Stimulated activated CD8-positive, alpha-beta memory T cell treated with anti-CD3 and anti-CD28 coated beads, Interleukin-2, amount 100 ng/mL, for 1 hour (primary cell): ENCODE measurements at places on chromosomes 6 and 20.

DNA sequence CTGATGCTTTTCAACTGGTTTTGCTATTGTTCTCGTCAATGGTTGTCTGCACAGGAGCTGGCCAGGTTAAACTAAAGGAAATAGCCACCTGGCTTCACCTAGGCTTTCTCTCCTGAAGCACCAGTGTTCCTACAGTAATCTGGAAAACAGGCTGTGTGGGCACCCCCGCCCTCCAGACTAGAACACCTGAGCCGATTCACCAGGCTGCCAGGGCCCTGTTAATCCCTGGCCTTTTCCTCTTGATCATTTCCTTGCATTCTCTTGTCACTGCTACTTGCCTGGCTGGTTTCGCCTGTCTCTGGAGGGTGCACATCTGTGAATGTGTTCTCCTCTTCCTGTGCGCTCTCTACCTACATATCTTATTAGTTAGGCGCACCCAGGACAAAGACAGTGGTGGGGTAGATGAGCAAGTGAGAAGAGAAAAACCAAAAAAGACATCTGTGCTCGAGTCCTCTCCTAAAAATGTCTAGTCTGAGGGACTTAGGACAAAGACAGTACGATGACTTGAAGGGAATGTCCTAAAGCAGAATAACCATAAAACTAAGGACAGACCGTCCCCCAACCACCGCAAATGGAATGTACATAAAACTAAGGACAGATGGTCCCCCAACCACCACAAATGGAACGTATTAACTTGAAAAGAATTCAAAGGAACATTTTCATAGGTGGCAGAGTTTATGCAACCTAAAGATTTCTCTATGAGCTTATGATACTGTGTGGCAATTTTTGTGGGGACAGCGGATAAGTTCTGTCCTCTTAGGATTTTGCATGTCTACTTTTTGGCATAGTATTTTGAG is 45.9 kb upstream of the EMILIN3 start:
- no peak for DNase-seq

- DNase-seq: no peak
These were observed 64.3 kb downstream of the ZFP64 start for GRCh38 chr20:52127309-52127708.

- no peak for DNase-seq
These were observed 254.6 kb upstream of the NT5E start for GRCh38 chr6:85195243-85195642.

- DNase-seq: no peak
These were observed 3.3 kb downstream of the MAPRE1 start for GRCh38 chr20:32823078-32823477.

GRCh38 chr6:41294214-41294872 is 7.9 kb upstream of the TREM1 start:
- DNase-seq: no peak

GRCh38 chr6:43129434-43130194 is 41.5 kb upstream of the SRF start:
- no peak for DNase-seq

DNA sequence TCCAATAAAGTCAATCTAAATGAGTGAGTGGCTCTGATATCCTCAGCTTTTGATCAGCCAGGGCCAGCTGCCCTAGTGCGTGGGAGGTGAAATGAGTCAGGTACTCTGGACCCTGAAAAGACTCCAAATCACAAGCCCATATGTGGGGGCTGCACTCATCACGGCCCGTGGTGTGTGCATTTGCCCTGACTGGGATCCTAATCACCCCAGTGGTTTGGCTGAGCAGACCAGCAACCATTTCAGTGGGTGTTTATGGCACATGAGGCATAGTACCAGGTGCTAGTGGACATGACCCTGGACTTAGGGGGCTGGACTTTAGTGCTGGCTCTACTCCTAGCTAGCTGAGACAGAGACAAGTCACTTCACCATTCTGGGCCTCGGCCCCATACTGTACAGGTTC is 39.4 kb downstream of the SCML4 start:
- no peak for DNase-seq

DNA sequence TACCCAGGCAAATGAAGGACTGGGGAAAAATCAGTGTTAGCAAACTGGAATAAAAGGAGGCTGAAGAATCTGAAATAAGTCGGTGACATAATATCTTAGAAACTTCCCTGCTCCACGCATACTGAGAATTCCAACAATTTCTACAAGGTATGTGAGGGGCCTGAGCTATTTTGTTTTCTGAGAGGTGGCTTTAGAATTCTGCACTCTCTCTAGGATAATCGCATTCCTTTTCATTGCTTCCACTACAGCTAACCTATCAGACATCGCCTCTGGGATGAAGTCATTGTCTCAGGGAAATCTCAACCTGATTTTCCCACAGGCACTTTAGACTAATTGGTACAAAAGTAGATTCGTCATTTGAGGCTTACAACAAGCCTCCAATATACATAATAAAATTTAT is 740.8 kb downstream of the PHF3 start:
- no peak for DNase-seq

DNA sequence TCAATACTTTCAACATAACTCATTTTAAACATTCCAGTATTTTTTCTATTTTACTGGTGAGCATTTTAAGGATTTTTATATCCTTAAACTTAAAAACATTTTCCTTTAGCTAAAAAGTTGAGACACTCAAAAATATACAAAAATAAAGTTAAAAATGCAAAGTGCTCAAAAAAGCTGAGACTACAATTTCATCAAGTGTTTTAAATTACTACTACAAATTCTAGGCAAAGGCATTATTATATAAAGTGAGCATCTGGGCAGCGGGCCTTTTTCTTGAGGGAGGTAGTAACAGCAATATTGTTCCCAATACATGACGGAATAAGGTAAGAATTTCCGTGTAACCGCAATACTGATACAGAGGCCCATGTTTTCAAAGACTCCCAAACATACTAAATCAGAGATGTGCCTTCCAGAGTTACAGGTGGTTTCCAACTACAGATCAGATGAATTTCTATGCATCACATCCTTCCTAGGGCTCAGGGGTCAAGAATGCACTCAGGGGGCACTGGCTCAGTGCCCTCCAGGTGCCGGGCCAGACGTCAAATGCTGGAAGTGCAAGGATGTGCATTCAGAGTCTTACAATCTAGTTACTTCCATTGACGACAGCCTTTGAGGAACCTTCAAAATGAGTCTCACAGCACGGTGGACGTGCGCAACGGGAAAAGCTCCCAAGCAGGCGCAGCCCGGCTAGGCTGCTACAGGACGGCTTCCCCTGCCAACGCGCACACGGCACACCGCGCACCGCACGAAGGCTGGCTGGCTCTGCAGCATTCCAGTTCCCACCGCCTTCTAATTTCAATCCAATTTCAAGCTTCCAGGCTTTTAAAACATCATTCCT is 1.7 kb downstream of the PHF10 start:
- DNase-seq: no peak

DNA sequence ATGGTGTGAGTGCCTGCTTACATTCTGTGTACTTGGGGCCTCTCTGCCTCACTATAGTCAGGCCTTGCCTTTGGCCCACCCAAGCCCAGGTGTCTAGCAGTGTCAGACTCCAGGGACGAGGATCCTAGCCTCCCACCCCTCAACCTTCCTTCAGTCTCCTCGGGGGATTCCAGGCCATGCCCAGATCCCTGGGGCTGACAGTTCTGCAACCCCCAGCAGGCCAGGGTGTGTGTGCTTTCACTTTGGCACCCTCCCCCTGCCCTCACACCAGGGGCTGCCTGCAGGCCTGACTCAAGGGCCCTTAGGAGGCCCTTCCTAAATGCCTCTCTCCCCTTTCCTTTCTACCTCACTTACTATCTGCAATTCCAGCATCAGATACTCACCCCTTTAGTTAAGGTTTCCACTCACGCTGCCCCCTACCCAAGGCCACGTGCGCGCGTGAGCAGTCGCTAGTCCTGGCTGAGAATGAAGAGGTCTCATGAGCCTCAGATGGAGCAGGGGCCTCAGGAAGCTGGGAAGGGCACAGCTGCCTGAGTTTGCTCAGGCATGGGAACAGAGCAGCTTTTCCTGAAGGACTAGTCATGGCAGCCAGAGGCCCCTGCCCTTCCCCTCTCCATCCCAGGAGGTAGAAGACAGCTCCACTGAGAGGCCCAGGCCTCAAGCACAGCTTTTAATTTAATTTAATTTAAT is 859 bp upstream of the CLPS start:
- DNase-seq: no peak

DNA sequence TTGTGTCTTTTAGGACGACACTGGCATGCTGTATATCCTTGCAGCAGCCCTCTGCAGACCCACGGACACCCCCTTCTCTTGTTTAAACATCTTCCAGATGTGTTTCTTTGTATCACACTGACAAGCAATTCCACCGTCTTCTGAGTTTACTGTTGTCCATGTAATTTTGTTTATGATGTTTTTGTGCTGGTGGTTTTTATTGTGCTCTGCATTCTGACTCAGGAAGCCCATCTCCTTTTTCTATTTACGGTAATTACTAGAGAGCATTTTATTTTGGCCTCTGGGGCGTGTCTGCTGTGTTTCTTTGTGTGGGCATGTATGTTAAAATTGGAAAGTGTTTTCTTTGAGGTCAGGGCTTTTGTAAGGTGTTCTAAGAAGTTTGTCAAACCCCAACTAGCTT is 111.9 kb downstream of the JARID2 start:
- no peak for DNase-seq

DNA sequence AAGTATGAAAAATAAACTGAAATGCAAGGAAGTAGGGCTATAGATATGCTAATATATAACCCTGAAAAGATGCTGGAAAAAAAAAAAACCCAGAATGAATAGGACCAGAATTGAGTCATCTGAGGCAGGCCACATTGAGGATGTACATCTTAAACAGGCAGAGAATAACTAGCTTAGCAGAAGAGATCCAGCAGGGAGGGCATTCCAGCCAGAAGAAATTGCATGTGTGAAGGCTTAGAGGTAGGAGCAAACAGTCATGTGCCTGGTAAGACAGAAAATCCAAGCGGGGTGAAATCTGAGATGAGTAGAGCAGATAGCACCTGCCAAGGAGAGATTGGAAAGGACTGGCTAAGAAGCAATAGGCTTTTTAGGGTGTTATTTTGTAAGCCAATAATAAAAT is 2.6 kb downstream of the COL19A1 start:
- DNase-seq: no peak

DNA sequence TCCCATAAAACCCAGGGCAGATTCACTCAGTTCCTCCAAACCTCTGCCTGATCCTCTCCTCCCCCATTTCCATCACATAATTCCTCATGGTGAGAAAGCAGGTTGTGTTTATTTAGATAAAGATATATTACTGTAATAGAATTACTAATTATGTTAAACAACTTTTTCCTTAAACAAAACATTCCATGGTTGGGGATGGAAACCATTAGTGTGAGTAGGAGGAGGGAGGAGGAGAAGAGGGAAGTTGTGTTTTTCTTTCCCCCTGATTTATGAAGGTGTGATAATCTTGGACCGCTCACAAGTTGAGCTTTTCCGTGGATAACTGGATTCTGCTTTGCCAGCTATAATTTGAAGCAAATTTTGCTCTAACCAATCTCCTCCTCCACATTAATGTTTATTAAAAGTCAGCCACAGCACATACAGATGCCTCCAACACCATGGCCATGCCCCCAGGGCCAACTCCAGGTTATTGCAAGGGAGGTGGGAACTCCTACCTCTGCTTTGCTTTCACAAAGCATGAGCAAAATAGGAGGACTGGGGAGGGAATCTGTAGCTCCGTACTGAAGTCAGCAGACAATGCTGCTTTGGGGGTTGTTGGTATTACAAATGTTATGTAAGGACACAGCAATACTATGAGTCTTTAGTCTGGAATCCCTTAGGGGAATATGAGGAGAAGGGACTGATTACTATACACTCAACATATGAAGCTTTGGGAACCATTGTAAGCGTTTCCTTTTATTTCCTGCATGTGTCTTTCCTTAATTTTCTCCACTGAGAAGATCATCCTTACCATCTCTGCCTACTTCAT is 542.0 kb downstream of the DHX35 start:
- DNase-seq: no peak

DNA sequence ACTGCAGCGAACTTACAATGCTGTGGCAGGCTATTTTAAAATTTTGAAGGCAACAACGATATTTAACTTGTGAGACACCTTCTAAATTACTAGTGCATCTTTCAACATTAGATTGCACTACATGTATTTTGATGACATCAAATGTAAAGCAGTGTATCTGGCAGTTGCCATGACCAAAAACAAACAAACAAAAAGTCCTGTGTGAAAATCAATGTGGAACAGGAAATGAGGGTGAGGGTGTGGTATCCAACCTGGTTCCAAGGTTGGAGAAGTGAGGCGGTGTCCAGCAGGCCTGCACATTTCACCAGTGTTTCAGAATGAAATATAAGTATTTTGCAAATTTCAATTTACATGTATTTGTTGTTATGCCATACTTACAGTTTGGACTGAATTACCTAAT is 112.0 kb downstream of the LAMP5 start:
- no peak for DNase-seq

DNA sequence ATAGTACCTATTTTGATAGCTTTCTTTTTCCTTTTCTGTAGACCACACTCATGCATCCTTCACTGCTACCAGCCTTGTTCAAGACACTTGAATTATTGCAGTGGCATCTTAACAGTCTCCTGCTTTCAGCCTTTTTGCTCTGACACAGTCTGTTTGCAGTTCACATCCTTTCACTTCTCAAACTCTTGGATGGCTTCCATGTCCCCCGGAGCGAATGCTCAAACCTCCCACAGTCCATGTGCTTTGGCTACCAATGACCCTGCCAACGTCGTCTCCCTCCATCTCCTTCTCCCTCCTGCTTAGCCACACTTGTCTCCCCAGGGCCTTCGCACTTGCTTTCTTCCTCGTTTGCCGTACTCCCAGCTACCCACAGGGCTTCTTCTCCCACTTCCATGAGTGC is 270.0 kb upstream of the ZFP64 start:
- DNase-seq: no peak

GRCh38 chr20:38117205-38117604 is 47.9 kb downstream of the TGM2 start:
- no peak for DNase-seq

DNA sequence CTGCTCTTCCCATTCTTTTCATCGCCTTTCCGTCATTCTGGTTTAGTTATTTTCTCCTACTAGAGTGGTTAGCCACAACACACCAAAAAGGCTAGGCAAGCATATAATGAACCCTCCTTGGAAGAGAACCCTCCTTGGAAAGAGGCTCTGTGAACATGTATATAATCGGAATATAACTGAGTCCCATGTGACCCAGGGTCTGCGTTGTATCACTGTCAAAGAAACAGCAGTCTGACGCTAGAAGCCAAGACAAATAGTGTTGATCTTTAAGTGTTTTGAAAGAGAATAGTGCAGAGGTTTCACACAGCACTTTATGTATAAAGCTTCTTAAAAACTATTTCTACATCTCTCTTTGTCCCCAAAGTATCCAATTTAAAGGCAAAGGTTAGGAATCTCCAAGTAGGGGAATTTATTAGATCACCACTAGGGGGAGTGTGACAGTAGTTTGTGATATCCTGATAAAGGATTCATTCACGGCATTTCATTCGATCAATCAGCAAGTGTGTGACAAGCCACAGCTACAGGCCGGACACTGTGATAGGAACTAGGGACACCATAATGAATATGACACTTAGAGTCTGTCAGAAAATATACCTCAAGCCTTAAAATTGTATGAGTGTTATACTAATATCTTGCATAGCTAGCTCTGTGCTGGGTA is 395.3 kb downstream of the CD109 start:
- DNase-seq: no peak

GRCh38 chr20:32028647-32029372 is 18.6 kb downstream of the CCM2L start:
- no peak for DNase-seq

- no peak for DNase-seq
These were observed 18.4 kb upstream of the PARD6B start for GRCh38 chr20:50712771-50713656.

- no peak for DNase-seq
These were observed 9.4 kb downstream of the ADTRP start for GRCh38 chr6:11769244-11769643.

GRCh38 chr6:71420095-71420692 is 131.6 kb downstream of the OGFRL1 start:
- no peak for DNase-seq
